ENCODE measurements at places on chromosomes 3 and 15. TPM values are rescaled to one million over a fixed set of nuclear protein-coding genes. Genes with fewer than 3 reads are reported as not detected.

SLC25A36 gene
- total RNA-seq, result 75.3 TPM

CADPS gene
- 26.5 TPM for total RNA-seq

ANXA2 gene
- 2,506 TPM for total RNA-seq

PLA2G4E gene
- not detected for total RNA-seq

SMAD6 gene
- 31.3 TPM for total RNA-seq

CLSTN2 gene
- total RNA-seq, result 0.14 TPM

OXTR gene
- total RNA-seq, result 0.57 TPM

LRRC34 gene
- 1.4 TPM for total RNA-seq

IQCF5 gene
- total RNA-seq, result not detected

STRC gene
- total RNA-seq, result not detected

BCL6 gene
- total RNA-seq, result 30.1 TPM

TM4SF1 gene
- 483 TPM for total RNA-seq

GOLGA8N gene
- total RNA-seq, result 4.4 TPM

CIDEC gene
- 0.14 TPM for total RNA-seq

EPHA6 gene
- total RNA-seq, result under 0.01 TPM

GANC gene
- 16.6 TPM for total RNA-seq

RHCG gene
- 0.14 TPM for total RNA-seq

HIGD2B gene
- total RNA-seq, result not detected

ZPLD1 gene
- total RNA-seq, result 0.28 TPM

TRA2B gene
- total RNA-seq, result 123 TPM

MITF gene
- total RNA-seq, result 24.0 TPM

SIDT1 gene
- total RNA-seq, result under 0.01 TPM

CCRL2 gene
- total RNA-seq, result 0.09 TPM

SLC6A1 gene
- total RNA-seq, result not detected

TIGIT gene
- total RNA-seq, result not detected

SPATA12 gene
- not detected for total RNA-seq

CCR8 gene
- not detected for total RNA-seq

EOMES gene
- total RNA-seq, result not detected

CHRNA5 gene
- 0.14 TPM for total RNA-seq

RARB gene
- total RNA-seq, result 10.3 TPM

TMEM89 gene
- total RNA-seq, result not detected

KIF9 gene
- 3.7 TPM for total RNA-seq

GPR15 gene
- not detected for total RNA-seq

ELL3 gene
- 3.9 TPM for total RNA-seq

HYAL2 gene
- 80.7 TPM for total RNA-seq

GOLGA6A gene
- total RNA-seq, result not detected

CLPX gene
- total RNA-seq, result 46.5 TPM

PEX5L gene
- total RNA-seq, result 0.28 TPM

SLC28A2 gene
- not detected for total RNA-seq

PLSCR5 gene
- not detected for total RNA-seq

All from smooth muscle cell of bladder (primary cell).